ENCODE measurements at places on chromosomes 16 and 17.

- no peak for DNase-seq
Observed at GRCh38 chr17:2181206-2181896, 122.2 kb downstream of the SMG6 start.

- DNase-seq = no peak
Observed at GRCh38 chr16:66899945-66900710, 18.6 kb downstream of the CDH16 start.

DNA sequence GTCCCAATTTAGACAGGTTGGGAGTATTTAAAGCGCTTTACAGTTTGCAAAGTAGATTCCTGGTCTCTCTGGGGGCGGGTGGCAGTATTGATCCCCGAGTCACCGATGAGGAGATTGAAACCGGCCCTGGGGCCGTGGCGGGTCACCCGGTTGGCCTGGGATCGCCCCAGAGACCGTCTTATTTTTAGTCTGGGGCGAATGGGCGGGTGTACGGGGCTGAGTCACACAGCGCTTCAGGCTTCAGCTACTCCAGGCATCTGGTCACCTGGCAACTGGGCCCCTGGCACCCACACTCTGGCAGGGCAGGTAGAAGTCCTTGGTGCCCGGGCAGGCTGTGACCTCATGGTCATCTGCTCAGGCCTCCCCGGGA, 669 bp downstream of the MIEF2 start:
- DNase-seq = peak; percentile 42

DNA sequence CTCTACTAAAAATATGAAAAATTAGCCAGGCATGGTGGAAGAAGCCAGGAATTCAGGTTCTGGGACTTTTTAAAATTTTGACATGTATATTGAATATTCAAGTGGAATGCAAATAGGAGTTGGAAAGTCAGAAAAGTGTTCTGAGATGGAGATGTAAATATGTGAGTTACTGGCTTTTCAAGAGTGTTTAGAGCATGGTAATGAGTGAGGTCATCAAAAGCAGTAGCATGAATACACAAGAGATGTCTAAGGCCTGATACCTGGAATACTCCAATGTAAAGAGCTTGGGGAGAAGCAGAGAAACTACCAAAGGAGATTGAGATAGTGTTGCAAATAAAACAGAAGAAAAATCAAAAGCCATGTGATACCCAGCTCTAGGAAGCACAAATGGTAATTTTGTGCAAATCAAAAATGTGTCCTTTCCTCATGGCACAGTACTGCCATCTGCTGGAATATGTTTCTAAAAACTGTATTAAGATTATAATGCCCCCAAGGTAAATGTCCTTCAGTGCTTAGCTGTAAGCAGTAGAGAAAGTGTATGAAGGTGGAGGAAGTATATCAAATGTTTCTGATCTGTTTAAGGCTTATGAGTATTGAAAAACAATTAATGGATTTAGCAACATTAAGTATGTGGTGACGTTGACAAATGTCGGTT, 908.4 kb downstream of the KCNJ18 start:
- peak; percentile 4 for DNase-seq

DNA sequence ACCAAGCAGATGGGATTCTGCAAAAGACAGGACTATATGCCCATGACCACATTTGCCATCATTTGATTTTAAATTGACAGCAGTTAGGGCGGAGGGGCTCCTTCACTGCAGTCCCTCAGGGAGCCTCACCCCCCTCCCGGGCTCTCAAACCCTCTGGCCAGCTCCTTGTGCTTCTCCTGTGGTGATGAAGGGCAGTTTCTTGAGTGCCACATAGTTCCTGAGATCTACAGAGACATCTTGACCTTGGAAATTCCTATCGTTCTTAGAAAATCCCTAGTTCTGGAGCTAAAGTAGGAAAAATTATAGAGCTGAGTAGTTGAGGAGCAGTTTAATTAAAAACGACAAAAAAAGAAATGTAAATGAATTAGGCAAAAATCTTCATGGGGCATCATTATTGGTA, 231.5 kb downstream of the CCDC182 start:
- DNase-seq = no peak

GRCh38 chr16:78494105-78494504, 394.7 kb downstream of the WWOX start:
- no peak for DNase-seq

GRCh38 chr16:6603780-6604325, 728.8 kb upstream of the RBFOX1 start:
- DNase-seq = no peak

GRCh38 chr16:62225675-62226074, 189.4 kb upstream of the CDH8 start:
- peak; percentile 38 for DNase-seq

DNA sequence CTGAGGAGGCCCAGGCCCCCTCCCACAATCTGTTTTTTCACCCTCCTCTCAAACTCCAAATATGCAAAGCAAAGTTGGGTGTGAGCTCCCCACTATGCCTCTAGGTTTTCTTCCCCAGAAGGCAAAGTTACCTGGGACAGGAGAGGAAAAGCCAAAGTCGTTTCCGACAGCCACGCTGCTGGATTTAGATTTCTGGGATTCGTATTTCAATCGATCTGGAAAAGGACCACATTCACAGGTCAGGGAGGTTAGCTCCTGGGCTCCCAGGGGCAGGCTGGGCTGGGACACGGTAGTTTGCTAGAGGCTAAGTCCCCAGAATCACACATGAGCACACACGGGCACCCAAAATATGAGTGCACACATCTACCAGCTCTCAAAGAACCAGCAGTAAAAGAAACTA, 21.3 kb upstream of the MRPS23 start:
- no peak for DNase-seq

DNA sequence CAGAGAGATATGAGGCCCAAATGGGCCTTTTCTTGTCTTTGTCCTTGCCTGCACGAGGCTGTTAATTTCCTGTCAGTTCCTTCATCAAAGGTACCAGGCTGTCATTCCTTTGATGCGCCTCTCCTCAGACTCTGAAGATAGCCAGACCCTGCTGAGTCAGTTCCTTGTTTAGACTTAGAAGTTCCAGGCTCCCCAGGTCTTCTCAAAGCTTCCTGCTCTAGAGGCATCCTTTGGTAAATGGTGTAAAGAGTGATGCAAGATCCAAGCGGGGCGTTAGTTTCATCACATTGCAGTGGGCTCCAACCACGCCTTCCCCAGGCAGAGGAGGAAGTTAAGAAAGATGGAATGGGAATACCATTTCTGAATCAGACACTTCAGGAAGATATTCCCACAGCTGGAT, 4.0 kb upstream of the CDH11 start:
- DNase-seq = no peak

DNA sequence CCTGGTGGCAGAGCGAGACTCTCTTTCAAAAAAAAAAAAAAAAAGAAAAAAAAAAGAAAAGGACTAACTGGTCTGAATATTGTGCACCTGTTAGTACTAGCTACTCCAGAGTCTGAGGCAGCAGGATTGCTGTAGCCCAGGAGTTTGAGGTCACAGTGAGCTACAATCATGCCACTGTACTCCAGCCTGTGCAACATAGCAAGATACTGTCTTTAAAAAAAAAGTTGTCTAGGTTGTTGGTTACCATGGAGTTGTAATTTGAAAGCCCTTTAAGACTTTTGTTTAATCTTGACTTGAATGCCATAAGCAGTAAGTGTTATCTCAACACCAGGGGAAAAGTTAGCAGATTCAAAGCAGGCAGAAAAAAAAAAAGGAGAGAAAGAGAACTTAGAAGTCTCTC, 10.9 kb upstream of the C16orf54 start:
- DNase-seq = no peak

GRCh38 chr16:81531419-81531821, 86.8 kb downstream of the CMIP start:
- no peak for DNase-seq

DNA sequence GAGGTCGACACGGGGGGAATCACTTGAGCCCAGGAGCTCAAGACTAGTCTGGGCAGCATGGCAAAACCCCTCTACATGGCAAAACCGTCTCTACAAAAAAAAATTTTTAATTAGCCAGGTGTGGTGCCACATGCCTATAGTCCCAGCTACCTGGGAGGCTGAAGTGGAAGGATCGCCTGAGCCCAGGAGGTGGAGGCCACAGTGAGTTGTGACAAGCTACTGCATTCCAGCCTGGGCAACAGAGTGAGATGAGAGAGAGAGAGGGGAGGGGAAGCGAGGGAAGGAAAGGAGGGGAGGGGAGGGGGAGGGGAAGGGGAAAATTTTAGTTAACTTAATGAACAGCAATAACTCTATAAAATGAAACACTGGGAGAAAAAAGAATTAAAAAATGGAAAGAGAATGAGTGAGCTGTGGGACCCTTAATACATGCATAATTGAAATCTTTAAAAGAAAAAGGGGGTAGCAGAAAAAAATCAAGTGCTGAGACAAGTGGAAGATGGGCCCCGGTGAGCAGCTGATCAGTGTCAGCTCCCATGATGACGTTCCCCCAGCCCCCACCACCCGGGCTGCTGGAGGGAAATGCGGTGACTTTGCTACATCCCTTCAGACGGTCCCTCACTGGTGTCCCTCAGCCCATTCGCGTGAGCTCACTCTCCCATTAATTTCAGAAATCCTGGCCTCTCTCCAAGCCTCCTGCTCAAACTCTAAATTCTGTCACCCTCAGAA, 2.7 kb downstream of the ASGR2 start:
- DNase-seq = no peak

- no peak for DNase-seq
Observed at GRCh38 chr17:61627658-61628057, 36.6 kb upstream of the NACA2 start.

- no peak for DNase-seq
Observed at GRCh38 chr17:1820528-1821252, 9.0 kb downstream of the SMYD4 start.

GRCh38 chr16:50881956-50882355, 140.1 kb downstream of the CYLD start:
- no peak for DNase-seq

DNA sequence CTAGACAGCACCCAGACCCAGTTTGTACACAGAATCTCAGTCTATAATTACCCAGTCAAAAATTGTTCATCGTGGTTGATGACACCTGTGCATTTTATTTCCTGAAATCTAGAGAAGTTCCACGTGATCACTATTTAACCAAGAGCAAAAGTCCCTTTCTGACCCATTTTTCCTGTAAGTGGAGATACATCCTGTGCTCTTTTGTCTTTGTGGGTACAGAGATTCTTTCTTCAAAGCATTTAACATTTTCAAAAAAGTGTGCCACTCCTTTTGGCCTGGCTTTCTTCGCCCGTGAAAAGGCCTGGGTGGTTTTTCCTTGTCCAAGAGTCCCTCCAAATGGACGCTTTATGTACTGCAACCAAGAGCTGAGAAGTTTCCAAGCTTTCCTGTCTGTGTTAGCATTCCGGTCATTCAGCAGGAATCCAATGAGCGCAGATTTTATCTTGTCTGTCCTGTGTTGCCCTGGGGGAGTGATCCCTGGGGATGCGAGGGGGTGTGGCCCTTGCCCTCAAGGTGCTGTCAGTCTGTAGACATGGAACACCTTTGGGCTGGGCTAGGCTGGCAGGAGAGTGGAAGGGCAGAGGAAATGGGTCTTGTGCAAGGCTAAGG, 161.1 kb upstream of the CACNG5 start:
- DNase-seq = peak; percentile 37

DNA sequence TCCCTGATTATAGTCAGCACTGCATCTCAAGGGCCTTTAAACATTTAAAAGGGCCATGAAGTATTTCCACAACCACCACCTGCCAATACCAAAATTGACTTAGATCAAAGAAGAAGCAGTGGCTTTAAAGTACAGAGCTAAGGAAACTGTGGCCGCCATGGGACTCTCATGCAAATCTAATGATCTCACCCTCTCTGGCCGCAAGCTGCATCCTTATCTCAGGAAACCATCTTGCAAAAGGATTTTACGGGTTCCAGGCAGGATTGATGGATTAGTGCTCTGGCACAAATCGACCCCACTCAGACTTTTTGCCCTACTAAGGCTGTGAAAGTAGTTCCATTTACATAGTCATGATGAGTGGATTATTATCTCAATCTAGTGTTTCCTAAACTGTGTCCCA, 22.6 kb downstream of the CDRT4 start:
- DNase-seq = no peak
